ENCODE measurements at places on chromosomes 16 and 17. TPM values are rescaled to one million over a fixed set of nuclear protein-coding genes. Genes with fewer than 3 reads are reported as not detected.

GRCh38 chr17:19905502-19905901, 37.8 kb upstream of the ULK2 start:
- DNase-seq, result no peak

GRCh38 chr17:51888816-51889215, 269.7 kb downstream of the CA10 start:
- no peak for DNase-seq

DNA sequence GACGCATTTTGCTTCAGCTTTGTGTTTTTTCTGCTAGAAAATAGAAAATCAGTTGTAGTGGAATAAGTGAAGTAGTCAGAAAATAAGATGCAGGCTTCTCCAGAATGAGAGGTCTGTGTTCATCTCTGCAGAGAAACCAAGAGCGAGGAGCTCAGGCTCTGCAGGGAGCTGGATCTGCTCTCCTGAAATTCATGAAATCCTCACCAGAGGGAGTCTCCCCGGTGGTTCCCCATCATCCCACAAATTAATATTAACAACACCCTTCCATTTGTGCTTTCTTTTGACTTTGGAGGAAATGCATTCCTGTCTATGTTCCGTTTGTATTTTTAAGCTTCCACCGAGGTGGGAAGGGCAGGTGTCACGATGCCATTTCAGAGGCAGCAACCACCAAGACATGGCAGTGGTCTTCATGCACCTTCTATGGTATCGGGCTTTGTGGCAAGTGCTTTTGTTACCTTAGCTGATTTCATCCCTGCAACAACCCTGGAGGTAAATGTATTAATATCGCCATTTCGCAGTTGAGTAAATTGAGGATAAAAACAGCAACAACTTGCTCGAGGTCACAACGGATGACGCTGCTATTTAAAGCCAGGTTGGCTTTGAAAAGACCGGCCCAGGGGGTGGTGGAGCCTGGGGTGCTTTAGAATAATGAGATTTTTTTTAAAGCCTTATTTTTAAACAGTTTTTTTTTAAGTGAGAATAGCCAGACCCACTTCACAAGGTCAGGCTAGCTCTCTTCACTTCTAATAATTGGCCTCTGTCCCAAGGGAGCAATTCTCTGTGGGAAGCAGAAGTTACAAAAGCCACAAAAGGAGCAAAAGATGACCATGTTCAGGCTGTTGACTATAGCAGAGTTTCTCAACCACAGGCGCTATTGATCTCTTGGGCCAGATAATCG, 367.6 kb upstream of the ERCC4 start:
- peak; percentile 12 for DNase-seq

DNA sequence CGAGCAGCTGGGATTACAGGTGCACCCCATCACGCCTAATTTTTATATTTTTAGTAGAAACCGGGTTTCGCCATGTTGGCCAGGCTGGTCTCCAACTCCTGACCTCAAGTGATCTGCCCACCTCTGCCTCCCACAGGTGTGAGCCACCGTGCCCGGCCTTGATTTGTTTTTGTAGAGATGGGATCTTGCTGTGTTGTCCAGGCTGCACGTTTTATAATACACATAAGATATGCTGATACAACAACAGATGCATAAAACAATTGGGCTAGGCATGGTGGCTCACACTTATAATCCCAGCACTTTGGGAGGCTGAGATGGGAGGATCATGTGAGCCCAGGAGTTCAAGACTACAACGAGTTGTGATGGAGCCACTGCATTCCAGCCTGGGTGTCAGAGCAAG, 6.0 kb downstream of the USP36 start:
- DNase-seq, result no peak

- no peak for DNase-seq
Observed at GRCh38 chr16:78209951-78210661, 110.7 kb downstream of the WWOX start.

DNA sequence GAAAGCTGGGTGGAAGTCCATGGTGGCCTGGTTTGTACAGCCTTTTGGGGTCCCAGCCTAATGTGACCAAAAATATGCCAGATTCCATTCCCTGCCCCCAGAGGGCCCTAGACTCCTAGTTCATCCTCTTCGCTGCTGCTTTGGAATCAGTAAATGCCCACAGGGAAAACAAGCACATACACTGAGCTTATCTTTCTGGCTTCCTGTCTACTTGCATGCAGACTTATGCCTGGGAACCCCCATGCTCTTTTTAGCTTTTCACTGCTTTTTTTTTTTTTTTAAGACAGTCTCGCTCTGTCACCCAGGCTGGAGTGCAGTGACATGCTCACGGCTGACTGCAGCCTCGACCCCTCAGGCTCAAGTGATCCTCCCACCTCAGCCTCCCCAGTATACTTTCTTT, 6.2 kb upstream of the CD300LG start:
- no peak for DNase-seq

DNA sequence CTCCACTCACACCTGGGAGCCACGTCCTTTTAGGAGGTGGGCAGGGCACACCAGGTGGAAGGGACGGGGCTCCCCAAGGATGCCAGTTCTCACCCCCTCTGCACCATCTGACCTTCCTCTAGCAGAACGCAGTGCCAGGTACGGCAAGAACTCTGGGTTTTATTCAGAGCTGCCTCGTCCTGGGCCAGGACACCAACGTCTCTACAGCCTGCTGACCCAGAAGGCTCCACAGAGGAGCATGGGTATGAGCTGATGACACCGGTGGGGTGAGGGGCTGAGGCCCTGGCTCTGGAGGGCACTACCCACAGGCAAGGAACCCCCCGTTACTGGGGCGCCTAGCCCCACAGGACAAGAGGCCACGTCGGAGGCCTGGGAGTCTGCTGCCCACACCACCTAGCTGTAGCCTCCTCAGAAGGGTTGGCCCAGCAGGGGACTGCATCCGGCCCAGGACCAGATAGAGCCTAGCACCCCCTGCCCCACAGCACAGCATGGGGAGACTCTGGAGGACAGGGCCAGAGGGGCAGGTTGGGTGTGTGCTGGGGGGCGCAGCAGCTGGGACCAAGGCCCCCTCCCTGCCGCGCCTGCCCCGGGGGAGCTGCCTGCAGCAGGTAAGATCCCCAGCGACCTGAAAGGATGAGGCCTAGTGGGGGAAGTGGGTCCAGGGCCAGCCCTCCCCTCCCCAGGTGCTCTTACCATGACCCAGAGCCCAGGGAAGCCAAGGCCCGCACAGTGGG, 13.9 kb downstream of the BCAR1 start:
- DNase-seq, result no peak

DNA sequence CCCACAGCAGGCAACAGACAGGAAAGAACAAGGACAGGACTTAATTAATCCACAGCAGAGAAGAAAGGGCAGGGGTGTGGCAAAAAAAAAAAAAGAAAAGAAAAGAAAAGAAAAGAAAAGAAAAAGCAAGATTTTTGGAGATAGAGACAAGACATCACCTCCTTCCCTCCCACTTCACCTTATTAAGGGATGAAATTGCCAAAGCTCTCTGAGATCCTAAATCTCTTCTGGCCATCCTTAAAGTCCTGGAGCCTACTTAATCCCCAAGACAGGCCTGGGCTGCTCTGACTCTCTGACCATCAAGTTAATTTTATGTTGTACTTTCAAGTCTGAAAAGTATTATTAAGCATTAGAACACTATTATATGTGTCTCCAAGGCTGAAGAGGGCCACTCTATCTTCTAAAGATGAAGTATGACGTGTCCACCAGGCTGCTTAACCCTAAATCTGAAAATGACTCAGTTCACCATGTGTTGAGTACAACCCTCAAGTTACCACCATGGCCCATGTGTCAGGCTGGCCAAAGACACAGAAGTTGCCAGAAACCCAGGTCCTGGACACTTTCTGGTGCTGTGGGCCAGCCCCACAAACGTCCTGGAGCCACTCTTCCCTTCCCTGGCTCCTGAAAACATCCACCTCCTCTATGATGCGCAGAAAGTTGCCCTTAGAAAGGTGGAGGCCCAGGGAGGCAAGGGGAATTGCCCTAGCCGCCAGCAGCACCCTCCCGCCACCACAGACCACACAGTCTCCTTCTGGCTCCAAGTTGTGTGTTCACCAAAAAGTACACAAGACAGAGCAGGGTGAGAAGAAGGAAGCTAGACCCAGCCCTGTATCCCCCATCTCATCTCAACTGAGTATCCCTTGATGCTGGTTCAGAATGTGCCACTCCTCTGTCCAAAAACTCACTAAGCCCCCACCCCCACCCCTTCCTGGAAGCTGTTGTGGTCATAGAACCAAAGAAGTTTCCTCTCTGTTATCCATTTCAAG, 2.7 kb downstream of the SOCS1 start:
- DNase-seq, result no peak

GRCh38 chr16:27304881-27305745, 8.7 kb upstream of the IL4R start:
- DNase-seq, result no peak

DNA sequence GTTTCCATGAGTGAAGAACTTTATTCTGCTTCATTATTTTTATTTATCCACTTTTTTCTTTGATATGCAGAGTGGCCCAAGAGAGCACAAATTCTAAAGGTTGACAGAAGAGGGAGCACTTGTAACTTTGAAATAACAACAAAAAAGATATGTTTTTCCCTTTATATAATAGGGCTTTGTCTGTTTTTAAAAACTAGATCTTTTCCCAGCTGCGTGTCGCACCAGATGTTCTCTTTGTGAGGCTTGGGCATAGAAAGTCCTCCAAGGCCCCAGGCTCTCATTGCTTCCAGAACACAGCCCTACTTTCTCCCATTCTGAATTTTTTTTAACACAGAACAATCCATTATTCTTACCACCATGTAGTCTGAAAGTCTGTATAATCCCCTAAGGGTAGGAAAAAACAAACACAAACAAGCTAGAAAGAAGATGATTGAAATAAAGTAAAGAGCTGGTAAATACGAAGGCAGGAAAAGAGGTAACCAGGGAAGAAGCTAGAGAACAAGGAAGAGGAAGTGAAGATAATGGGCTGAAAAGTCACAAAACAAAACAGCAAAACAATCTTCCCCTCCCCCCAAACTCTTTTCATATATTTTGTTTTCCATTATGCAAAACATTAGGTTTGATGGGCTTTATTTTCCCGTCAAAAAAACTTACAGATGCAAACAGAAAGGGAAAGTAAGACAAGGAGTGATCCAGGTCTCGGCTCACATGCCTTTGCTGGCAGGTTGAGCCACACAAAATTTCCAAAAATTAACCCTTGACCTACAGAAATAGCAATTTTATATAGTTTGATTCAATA, 160.4 kb downstream of the ABCA8 start:
- DNase-seq, result no peak

GRCh38 chr17:16908273-16908672, 63.6 kb downstream of the TNFRSF13B start:
- DNase-seq, result no peak

- DNase-seq, result no peak
Observed at GRCh38 chr16:9818702-9819101, 363.5 kb downstream of the GRIN2A start.

BIRC5 gene
- 370 TPM for total RNA-seq

NSF gene
- 52.8 TPM for total RNA-seq

All from SJSA1 (cell line).